HT-29 (cell line): ENCODE measurements at places on chromosomes 6 and 20. TPM values are rescaled to one million over a fixed set of nuclear protein-coding genes. Genes with fewer than 3 reads are reported as not detected.

DNA sequence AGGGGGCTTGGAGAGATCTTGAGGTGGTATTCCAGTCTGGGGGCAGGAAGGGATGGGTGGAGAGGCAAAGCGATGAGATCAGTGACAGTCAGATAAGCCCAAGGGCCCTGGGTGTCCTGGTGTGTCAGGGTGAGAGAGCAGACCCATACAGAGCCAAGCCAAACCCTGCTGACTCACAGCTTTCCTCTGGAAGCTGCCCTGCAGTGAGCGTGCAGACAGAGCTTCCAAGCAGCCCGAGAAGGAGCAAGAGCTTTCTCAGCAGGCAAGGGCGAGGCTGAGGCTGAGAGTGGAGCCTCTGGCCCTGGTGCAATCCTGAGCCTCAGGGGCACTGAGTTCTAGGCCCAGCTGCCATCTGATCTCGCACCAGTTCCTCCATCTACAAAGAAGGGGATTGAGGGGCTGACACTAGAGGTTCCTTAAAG is 91.1 kb upstream of the HIVEP1 start:
- peak; percentile 9 for DNase-seq

- no peak for DNase-seq
Observed at GRCh38 chr20:9555781-9556180, 41.4 kb downstream of the LAMP5 start.

GTSF1L gene
- total RNA-seq = not detected in 2 replicates

DNA sequence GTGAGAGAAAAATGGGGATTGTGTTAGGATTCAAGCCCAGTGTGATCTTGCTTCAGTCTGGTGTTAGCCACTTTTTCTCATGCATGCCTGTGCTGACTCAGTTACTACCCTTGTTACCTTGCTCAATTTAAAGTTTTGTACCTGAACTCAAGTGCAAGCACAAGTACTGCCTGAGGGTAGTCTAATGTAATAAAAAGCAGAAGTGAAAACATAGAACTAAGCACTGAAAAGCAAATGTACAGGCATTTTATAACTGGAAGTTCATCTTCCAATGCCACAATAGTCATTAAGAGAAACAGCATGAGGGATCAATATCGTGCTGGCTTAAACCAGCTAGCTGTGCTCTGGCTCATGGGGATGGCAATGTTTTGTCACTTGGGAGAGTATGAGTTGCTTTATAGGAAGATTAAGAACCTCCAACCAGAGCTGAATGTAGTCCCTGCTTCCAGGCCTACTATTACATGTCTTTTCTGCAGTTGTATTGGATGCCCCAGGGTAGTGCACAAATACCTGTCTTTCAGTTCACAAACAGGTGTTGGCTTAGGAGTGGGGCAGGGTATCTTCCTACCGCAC is 48.7 kb downstream of the SLC35F1 start:
- no peak for DNase-seq

GRCh38 chr6:28775405-28776129 is 148.2 kb downstream of the TRIM27 start:
- DNase-seq = no peak

CDH26 gene
- total RNA-seq = 0.13 and 0.51 TPM in 2 replicates

- DNase-seq = no peak
Observed at GRCh38 chr6:119542037-119542436, 192.5 kb upstream of the MAN1A1 start.

GRCh38 chr6:31225735-31226134 is 46.2 kb downstream of the HLA-C start:
- DNase-seq = no peak
